ENCODE measurements at places on chromosomes 4 and X.

DNA sequence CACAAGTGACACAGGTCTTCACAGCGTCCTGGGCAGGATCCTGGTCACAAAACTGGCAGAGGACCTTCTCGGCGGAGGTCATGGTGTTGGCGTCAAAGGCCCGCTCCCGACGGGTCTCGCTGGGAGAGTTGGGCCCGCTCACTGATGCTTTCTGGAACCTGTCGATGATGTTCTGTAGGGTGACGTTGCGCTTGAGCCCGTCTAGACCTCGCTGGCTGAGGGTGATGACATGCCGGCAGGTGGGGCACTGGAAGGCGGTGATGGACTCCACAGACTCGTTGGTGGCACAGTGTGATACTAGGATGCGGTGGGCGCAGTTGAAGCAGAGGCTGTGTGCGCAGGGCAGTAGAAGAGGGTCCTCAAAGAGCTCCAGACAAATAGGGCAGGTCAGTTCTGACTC is 53.2 kb downstream of the MID1 start:
- no peak for DNase-seq

- DNase-seq, result no peak
These were observed 13.8 kb upstream of the ATOH1 start for GRCh38 chr4:93814722-93815121.

DNA sequence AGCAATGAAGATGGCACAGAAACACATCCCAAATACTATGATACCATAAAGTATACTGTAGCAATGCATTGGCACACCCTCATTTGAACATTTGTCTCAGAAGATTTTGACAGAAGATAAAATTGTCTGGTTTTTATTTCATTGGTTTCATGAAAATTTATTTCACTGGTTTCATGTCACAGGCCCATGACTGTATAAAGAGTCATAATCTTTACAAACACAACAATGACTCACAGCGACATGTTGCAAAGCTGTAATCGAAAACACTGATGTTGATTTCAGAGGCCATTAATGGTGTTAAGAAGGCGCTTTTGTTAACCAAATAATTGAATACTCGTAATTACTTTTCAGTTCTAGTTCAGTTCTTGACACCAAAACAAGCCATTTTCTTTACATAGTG is 8.1 kb upstream of the DTHD1 start:
- DNase-seq, result no peak

GRCh38 chr4:175813821-175814220 is 1.8 kb upstream of the GPM6A start:
- DNase-seq, result no peak

GRCh38 chr4:107037199-107037584 is 1.1 kb upstream of the DKK2 start:
- DNase-seq, result peak; percentile 61

Measured in fibroblast of skin of scalp (primary cell).